ENCODE measurements at places on chromosomes 1 and 21.

DNA sequence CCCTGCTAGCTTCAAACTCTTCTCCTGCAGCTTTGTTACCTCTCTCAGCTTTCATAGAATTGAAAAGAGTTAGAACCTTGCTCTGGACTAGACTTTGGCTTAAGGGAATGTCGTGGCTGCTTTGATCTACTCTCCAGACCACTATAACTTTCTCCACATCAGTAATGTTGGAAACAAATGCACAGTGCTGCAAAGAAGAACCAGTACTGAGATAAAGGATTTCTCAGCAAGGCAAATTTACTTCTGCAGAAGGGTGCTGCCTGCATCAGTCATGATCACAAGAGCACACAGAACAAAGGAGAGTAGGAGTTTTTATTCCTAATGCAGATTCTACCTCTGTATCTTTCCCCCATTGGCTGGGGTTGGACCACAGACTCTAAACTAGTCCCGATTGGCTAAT is 621.6 kb upstream of the CHRM3 start:
- no peak for DNase-seq

DNA sequence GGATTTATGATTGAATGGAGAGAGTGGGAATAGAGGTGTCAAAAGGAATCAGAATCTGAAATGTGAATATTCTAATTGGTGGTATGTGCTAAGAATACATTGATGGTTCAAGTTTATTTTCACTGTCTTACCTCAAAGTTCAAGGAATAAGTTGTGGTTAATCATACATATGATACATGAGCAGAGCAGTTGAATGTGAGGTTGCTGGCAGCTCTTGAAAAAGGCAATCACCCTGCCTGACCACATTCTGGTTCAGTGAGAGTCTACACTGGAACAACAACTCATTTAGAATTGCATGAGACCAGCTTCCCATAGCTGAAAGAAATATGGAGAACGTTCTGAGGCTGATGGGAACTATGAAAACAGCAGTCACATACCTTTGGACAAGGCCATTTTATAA is 68.3 kb upstream of the ARHGAP29 start:
- DNase-seq = no peak

- DNase-seq = no peak
Measured at GRCh38 chr1:226082959-226083301, 20.4 kb downstream of the H3-3A start.

DNA sequence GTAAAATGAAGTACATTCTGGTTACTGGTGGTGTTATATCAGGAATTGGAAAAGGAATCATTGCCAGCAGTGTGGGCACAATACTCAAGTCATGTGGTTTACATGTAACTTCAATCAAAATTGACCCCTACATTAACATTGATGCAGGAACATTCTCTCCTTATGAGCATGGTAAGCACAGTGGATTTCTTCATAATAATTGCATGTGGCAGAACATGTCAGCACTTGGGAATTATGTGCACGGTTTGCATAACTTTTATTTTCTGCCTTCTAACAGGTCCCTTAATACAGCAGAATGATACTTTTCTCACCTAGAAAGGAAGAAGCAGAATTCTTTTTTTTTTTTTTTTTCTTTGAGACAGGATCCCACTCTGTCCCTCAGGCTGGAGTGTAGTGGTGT is 3.8 kb downstream of the CTPS1 start:
- DNase-seq = no peak

DNA sequence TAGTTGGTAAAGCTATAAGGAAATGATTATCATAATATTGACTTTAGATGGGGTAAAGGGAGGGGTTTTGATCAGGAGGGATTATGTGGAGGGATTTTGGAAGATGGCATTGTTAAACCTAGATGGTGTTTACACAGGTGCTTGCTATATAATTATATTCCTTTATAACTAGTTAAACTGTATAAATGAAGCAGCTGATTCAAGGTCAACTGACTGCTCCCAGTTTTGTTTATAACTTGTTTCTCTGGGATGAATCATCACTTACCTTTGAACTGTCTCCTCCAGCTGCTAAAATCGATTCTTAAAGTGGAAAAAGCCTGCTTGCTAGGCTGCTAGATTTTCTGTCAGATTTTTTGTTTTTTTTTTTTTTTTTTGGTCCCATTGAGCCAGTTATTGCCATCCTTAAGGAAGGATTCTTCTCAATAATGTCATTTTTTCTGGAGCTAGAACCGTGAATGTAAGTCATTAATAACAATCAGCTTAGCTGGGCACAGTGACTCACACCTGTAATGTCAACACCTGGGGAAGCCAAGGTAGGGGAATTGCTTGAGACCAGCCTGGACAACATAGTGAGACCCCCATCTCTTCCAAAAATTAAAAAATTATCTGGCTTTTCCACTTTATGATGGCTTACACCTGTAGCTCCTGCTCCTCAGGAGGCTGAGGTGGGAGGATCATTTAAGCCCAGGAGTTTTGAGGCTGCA is 153.2 kb downstream of the PIK3R3 start:
- DNase-seq = no peak

- no peak for DNase-seq
Measured at GRCh38 chr1:45266151-45266801, 59.9 kb upstream of the ZSWIM5 start.

GRCh38 chr1:106603616-106604015 is 452.9 kb upstream of the PRMT6 start:
- DNase-seq = no peak

- DNase-seq = no peak
Measured at GRCh38 chr1:91792489-91793071, 93.4 kb downstream of the TGFBR3 start.

DNA sequence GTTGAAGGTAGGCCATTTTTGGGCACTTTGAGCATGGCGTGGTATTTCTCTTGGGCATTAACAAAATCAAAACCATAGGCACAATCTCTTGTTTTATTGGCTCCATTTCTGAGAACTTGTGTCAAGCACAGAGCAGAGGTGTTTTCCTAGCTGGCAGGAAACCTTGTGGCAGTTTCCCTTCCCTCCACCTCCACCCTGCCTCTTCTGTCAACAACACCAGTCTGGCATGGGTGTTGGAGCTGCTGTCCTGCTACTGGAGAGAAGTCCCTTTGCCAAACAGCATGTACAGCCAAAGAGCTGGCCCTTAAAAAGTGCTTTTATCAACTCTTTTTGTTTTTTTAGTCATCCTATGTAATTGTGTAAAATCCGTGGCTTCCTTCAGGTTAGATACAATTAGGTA is 16.0 kb downstream of the ATP1A1 start:
- no peak for DNase-seq

Data from vagina (tissue), 2 donors.